ENCODE measurements at places on chromosomes 1 and 21.

DNA sequence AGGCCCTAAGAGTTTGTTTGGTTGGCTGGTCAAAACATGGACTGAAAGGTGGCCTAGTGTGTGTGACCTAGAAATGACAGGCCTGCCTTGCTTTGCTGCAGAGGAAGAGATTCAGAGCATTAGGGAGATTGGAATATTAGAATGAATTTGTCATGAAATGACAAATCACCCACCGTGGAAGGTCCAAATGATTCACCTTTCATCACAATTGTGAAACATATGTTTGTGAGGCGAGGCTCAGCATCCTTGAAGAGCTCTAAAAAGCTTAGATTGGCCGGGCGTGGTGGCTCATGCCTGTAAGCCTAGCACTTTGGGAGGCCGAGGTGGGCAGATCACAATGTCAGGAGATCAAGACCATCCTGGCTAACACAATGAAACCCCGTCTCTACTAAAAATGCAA, 5.5 kb downstream of the LCE1B start:
- no peak for DNase-seq

GRCh38 chr1:176110203-176110602, 96.9 kb downstream of the COP1 start:
- no peak for DNase-seq

GRCh38 chr1:84165601-84166000, 21.5 kb downstream of the PRKACB start:
- DNase-seq, result no peak

- no peak for DNase-seq
These were observed 77.5 kb downstream of the GLIS1 start for GRCh38 chr1:53661496-53661895.

GRCh38 chr1:63099188-63099587, 223.2 kb upstream of the FOXD3 start:
- DNase-seq, result no peak

- DNase-seq, result no peak
These were observed 20.9 kb upstream of the SAMD11 start for GRCh38 chr1:902802-903201.

GRCh38 chr21:34642211-34643075, 26.4 kb upstream of the CLIC6 start:
- peak; percentile 84 for DNase-seq

DNA sequence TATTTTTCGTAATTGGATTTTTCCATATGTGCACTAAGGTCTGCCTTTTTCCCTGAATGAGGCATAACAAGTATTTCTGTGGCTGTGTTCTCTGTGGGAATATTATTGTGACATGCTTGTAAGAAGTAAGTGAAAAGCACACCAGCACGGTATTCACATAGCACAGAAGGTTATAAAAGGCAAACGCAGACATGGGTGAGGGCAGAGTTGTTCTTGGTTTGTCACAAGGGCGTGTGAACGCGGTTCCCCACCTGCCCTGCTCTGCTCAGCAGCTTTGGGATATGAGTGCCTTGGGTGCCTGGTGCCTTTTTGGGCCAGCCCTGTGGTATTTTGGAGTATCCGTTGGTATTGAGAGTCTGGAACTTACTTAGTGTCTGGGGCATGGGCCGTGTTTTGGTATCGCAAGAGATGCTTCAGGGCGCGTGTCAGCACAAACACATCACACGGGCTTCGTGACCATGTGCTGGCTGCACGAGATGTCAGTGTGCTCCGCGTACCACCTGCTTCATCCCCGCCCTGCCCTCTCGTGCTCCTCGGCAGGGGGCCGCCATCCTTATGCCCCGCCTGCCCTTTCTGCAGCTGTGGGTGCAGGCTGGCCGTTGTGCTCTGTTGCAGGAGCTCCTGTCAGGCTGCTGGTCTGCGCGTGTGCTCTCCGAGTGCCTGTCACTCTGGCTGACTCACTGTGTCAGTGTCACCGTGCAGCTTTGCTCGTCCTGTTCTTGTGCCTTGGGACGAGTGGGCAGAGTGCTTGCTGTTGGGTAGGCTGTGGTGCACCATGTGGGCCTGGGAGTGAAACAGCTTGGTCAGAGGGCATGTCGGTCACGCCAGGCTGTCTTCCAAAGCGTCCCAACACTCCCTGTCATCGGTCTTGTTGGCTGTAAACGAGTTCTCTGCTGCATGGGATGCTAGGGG, 15.0 kb downstream of the SKI start:
- no peak for DNase-seq

GRCh38 chr1:113170519-113170918, 97.5 kb downstream of the LRIG2 start:
- DNase-seq, result no peak

DNA sequence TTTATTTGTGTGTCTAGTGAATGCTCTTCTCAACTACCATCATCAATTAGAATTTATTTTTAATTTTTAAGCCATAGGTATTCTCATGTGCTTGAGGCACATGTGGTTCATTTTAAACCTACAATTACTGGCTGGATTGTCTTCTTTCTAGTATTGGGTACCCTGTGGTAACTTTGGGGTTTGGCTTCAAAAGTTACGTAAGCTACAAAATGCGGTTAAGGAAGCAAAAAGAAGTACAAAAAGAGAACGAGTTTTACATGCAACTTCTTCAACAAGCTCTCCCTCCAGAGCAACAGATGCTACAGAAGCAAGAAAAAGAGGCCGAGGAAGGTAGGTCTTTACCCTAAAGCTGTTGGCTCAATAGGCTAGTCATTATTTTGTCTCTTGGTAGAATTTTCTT, 25.8 kb downstream of the MACO1 start:
- DNase-seq, result no peak

GRCh38 chr1:37255136-37255795, 219.1 kb upstream of the ZC3H12A start:
- DNase-seq, result no peak

GRCh38 chr1:28036431-28036830, 52.0 kb downstream of the EYA3 start:
- no peak for DNase-seq

DNA sequence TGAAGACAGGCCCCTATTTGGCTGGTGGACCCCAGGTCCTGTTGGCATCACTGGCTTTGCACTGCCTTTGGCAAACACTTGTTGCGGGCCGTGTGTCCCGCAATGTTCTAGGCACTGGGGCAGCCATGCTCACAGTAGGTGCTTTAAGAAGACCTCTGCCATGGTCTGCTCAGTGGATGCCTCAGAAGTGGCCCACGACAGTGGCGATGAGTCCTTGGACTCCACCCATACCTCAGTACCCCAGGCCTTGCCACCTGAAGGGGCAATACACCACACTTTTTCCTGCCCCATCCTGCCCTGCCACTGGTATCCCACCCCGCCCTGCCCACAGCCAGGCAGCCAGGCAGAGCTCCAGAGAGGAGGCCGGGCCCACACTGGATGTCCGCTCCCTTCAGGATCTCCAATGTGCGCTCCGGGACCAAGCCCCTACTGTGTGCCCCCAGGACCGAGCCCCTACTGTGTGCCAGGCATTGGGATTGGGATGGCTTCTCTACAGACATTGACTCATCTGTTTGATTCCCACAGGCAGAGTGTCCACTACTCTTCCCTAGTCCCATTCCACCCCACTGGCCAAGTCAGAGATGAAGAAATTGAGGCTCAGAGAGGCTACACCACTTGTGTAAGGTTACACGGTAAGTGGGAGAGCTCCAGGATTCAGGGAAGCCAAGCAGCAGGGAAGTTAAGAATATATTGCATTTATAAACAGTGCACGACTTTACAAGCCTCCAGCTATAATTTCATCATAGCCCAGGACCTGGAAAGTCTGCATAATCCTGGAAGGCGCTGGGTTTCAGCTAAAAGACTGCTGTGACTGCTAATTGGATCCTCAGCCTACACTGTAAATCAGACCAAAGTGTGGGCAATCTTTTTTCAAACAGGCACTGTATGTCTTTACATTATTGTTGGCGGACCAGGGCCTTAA, 101.6 kb downstream of the DMRTB1 start:
- DNase-seq, result no peak

GRCh38 chr1:223125766-223126165, 17.3 kb downstream of the TLR5 start:
- DNase-seq, result no peak
